ENCODE measurements at places on chromosomes 12 and 14. TPM values are rescaled to one million over a fixed set of nuclear protein-coding genes. Genes with fewer than 3 reads are reported as not detected.

DNA sequence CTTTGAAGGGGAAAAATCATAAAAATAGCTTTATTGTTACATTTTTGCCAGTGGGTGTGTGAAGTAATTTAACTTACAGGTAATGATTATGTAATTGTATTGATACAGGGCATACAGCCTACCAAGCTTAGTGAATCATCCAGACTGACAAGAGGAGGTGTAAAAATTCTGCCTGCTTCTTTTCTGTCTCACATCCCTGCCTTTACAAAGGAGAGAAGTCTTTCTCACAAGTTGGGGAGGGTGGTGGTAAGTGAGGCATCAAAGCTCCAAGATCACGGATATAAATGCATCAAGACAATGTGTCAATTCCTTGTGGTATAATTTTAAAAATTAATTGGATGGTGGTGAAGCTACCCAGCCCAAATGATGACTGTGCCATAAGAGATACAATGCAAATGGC is 39.0 kb upstream of the G2E3 start:
- DNase-seq = no peak

B4GALNT3 gene
- total RNA-seq = 1.2 TPM

- DNase-seq = no peak
These were observed 416.6 kb downstream of the ZFP36L1 start for GRCh38 chr14:68376067-68376779.

GRCh38 chr12:95922231-95922630 is 20.2 kb downstream of the CCDC38 start:
- DNase-seq = no peak

DNA sequence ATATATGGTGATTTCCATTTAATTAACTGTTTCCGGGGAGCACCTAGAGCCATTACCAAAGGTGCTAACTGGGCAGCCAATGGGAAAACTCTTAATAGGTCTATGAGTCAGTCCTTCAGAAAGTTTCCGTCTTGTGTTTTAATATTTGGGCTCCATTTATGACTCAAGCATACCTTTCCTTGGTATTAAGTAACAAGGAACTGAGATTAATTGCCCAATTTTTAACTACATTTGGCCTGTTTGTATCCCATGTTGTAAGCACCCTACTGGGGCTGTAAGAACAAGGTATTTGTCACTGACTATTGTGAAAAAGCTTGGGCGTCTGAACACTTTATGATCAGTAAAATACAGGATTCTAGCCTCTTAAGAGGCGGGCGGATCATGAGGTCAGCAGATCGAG is 62.8 kb upstream of the FOXN3 start:
- DNase-seq = no peak
